ENCODE measurements at places on chromosomes 12 and 14.

DNA sequence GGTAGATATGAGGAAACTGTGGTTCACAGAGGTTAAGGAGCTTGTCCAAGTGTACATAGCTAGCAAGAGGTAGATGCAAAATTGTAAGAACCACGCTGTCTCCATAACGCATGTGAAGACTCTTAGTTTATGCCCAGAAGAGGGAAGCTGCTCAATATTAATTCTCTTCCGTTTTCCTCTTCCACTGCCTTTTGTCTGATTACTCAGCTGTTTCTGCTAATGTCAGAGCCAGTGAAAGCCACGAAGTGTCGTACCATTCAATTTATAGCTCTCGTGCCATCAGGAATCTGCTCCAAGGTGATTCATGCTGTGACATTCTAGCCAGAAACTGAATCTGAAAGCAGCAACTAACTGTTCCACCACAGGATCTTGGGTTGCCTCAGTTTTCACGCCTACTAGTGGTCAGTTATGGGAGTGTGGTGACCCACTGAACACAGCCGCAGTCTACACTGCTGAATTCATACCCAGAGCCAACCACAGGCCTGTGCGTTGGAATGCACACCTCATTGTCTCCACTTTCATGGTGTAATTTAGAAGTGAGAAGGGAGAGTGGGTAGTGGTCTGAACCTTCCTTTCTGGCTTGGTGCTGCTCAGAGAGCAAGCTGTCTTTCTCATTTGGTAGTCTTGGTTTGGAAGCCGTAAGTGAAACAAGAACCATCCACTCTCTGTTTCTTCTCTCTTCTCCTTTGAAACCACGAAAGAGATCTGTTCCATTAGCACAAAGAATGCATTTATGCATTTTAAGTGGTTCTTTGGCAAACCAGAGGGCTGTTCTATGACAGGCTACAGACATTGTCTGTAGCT lies 74.2 kb upstream of the NAP1L1 start:
- DNase-seq = peak; percentile 82

DNA sequence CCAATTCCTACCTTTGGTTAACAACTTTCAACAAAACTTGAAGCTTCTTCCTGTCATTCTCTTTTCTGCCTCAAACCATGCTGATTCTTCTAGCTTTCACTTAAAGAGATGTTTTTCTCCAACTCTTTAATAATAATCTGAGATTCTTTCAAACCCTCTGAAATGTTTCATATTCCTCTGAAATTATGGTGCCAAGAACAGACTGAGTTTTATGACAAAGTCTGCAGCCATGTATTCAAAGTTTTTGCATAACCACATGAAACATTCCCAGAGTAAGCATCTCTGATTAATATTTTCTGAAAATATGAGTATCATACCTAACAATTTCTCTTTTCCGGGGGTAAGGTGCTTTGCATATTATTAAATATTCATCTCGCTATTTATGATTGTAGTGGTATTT lies 59.1 kb upstream of the DCN start:
- DNase-seq = no peak

GRCh38 chr12:55068416-55069010 lies 48.7 kb downstream of the NEUROD4 start:
- DNase-seq = peak; percentile 50

DNA sequence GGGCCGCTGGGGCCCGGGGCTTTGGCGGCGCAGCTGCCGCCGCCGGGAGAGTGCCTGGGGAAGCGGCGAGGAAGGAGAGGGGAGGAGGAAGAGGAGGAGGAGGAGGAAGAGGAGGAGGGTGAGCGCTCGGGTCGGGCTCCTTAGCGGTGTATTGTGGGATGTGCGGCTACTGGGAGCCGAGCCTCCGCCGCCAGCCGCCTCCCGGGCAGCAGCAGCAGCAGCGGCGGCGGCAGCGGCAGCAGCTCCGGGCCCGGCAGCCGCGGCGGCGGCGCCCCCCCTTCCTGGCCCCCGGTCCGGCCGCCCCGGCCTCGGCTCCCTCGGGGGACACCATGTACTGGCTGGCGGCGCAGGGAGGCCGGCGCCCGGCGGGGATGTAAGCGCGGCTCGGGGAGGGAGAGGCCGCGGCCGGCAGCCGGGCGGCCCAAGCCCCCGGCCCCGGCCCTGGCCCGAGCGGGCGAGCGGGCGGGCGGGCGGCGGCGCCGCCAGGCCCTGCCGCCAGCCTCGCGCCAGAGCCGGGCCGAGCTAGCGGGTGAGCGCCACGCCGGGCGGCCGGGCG lies at the start of gene SETD1B:
Gene SETD1B, plus strand, starts transcription at position 149 of the 556 bp plus-strand sequence. CDS start 729 bp downstream, outside the sequence.
- no peak for DNase-seq

DNA sequence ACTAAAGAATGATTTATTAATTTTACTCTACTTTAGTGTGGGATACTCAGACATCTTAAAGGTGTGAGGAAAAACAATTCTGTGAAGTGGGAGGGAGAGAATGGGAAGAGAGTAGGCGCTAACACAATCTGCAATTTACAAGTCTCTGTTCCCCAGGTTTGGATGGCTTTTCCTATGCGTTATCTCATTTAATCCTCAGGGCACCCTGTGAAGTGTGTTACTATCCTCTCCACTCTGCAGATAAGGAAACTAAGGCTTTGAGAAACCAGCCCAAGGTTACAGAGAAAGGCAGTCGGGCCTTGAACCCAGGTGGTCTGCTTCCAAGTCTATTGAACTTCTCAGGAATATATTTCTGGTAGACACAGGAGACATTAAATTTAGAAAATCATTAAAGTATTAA lies 36.2 kb upstream of the TUBA1C start:
- DNase-seq = no peak

GRCh38 chr12:103743788-103744187 lies 97.2 kb downstream of the NT5DC3 start:
- DNase-seq = no peak

Data from inflammatory macrophage treated with lipopolysaccharide for 1 hour (primary cell).